ENCODE measurements at places on chromosomes 3 and 15.

DNA sequence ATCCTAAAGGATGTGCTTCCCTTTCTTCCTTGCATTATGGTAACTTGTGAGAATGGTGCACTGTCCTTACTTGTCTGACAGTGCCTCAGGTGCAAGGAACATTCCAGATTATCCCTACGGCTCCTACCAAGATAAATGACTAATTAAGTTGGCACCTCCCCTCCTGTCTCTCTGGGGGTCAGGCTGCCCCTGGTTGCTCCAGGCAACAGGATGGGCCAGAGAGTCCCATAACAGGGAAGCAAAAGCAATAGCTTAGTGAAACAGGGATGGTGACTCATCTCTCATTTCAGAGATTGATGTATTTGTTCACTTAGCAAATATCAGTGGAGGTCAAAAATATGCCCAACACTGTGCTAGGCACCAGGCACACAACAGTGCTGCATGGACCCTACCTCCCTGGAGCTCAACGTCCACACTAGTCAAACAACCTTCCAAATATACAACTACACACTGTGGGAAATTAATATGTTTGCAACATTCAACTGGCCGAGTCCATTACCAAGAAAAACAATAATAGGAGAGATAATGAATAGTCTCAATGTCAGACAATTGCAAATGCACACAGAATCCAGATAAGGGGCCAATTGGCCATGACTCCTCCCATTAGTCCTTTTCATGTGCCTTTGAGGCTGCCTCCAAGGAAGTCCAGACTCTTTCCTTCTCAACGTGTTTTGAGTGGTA lies 249.0 kb downstream of the TLE3 start:
- DNase-seq: no peak

- DNase-seq: no peak
Measured at GRCh38 chr3:130374908-130375307, 29.4 kb downstream of the COL6A5 start.

DNA sequence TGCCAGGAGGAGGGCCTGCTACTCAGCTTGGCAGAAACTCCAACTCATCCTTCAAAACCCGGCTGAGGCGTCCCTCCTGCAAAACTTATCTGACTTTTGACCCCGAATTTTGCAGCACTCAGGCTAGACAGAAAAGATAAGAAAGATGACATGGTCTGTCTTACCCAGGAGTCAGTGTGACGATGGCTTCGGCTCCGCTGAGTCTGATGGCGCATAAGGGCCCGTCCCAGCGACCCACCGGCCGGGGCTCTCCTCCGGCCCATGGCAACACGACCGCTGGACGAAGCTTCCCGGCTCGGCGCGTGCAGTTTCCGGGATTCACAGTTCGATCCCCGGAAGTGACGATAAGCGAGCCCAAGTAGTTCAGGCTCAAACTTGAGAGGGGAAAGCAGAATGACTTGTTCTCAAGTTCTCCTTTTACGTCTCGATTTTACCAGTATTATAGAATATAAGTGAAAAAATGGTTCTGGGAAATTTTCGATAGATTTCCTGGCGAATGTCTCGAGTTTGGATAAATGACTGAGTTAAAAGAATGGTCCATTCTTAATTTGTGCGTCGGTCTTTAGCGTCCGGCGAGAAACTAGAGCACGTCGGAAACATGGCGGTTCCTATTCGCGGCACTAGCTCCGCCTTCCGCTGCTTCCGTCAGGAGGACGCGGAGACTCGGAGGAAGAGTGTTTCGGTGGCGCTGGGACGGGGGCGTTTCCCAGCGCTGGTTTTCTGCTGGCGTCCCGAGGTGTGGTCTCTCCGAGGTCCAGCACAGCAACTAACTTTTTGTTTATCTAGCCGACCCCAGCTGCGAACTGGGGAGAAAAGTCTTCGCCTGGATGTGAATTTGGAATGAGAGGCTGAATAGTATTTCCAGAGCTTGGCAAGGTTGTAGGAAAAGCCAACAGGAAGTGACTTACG lies at the start of gene LSG1:
LSG1 (minus strand) TSS at position 292 of the 909 bp plus-strand sequence; CDS start at position 263, 29 bp downstream.
- peak; percentile 97 for DNase-seq

DNA sequence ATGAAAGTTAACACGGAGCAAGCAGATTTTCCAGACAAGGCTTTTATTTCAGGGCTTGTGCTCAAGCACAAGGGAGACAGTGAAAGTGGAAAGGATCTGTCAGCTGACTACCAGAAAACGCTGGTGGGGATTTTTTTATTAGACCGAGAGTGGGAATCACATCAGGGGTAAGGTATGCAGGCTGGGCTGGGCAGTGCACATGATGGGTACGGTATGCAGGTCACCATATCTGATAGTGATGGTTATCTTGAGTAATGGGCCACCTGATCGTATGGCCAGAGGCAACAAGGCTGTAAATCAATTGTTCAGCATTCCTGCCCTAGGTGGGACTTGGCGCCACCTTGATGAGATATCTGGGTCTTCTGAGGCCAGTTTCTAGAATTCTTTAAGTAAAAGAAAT lies 36.9 kb upstream of the PIAS1 start:
- DNase-seq: no peak

GRCh38 chr3:48747015-48747615 lies 30.1 kb upstream of the IP6K2 start:
- DNase-seq: no peak

GRCh38 chr15:62783303-62783957 lies 259.1 kb upstream of the TPM1 start:
- DNase-seq: no peak

DNA sequence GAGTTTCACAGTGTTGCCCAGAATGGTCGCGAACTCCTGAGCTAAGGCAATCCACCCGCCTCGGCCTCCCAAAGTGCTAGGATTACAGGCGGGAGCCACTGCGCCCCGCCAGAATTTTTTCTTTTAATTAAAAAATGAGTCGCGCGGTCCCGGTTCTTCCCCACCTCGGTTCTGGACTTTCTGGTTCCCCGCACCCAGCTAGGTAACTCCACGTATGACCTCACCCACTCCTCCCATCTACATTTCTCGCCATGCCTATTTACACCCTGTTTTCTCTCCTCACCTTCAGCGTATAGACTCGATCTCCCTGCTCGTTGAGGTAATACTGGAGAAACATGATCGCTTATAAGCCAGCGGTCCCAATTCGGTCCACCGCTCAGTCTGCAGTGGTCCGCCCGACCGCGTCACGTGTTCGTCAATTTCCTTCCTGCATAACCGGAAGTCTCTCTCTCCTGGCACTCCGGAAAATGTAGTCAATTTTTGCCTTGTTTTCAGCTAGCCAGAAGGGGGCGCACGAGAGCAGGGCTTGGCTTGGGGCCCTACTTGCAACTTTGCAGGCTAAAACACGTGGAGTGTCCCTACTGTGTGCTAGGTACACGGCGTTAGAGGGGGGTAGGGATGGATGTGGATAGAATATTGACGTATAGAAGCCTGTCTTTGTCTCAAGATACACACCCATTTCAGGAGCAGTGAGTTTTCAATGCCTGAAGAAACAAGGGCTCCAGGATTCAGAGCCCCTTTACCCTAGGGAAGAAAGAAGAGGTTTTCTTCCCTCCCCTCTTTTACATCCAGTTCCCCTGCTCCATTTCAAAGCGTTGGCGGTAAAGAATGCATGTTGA lies at the start of the genes NOP10 and NUTM1:
NOP10 (minus strand) TSS at position 400 of the 839 bp plus-strand sequence; CDS start at position 337, 63 bp downstream.
NUTM1 (plus strand) TSS at position 579 of the 839 bp plus-strand sequence. CDS start 382 bp downstream, outside the sequence.
- DNase-seq: peak; percentile 95

- DNase-seq: no peak
Measured at GRCh38 chr3:73029321-73029796, 32.1 kb upstream of the EBLN2 start.

DNA sequence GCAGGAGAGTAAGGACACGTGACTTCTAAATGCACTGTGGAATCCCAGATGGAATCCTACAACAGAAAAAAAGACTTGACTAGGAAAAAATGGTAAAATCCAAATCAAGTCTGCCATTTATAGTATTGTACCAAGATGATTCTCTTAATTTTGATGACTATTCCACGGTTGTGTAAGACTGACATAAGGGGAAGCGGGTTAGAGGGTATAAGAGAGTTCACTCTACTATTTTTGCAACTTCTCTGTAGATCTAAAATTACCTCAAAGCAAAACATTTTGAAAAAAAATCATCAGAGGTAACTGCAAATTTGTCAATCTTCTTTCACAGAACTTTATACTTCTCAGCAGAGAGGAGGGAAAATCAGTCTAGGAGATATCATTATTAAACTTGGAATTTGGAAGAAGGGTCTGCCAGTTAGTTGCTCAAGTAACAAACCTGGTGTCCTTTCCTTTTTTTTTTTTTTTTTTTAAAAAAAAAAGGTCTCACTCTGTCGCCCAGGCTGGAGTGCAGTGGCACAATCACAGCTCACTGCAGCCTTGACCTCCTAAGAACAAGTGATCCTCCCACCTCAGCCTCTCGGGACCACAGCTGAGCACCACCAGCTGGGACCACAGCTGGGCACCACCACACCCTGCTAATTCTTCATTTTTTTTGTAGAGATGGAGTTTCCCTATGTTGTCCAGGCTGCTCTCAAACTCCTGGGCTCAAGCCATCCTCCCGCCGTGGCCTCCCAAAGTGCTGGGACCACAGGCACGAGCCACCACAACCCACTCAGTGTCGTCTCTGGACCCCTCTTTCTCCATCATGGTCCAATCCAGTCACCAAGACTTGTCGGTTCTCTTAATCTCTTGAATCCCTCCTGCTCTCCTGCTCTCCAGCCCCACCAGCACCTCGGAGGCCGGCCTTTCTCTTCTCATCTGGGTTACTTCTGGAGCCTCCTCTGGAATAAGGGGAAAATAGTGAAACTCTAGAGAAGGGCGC lies 14.9 kb upstream of the HES1 start:
- DNase-seq: peak; percentile 78

DNA sequence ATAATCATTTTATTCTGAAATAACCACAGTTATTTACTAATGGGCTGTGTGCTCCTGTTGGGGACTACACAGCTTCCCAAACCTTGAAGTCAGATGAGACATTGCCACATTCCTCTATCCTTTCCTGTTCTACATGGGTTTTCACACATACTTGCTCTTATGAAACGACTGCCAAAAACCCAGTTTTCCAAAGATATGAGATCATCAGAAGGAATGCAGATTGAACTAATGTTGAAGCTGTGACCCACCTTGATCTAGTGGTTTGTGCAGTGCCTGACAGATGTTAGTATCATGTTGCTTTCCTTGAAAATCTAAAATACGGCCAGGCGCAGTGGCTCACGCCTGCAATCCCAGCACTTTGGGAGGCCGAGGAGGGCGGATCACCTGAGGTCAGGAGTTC lies 144.6 kb downstream of the VGLL4 start:
- DNase-seq: no peak

DNA sequence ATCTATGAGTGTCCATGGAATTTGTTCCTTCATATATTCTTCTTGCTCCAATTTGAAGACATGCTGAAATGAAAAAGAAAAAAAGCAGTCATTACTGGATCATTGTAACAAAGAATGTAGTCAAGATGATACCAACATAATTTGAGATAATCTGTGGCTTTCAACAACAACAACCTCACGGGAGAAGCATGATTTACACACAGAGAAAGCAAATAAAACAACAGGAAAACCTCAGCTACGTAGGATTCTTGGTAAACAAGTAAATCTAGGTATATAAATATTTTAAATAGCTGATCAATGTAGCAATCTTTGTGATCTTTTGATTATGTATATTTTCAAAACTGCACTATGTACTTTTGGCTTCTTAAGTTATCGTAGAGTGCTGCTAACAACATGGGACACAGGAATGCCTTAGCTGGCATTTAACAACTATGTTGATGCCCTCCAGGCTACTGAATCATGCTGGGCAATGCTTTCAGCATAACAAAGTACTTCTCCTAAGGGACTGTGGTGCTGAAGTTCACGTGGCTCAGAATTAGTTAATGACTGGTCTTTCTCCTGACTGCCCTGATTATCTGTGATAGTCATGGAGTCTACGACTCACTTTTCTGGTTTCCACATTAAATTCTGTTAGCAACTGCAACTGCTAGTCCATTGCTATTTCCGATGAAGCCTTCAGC lies 96.5 kb upstream of the MYO5C start:
- DNase-seq: no peak

DNA sequence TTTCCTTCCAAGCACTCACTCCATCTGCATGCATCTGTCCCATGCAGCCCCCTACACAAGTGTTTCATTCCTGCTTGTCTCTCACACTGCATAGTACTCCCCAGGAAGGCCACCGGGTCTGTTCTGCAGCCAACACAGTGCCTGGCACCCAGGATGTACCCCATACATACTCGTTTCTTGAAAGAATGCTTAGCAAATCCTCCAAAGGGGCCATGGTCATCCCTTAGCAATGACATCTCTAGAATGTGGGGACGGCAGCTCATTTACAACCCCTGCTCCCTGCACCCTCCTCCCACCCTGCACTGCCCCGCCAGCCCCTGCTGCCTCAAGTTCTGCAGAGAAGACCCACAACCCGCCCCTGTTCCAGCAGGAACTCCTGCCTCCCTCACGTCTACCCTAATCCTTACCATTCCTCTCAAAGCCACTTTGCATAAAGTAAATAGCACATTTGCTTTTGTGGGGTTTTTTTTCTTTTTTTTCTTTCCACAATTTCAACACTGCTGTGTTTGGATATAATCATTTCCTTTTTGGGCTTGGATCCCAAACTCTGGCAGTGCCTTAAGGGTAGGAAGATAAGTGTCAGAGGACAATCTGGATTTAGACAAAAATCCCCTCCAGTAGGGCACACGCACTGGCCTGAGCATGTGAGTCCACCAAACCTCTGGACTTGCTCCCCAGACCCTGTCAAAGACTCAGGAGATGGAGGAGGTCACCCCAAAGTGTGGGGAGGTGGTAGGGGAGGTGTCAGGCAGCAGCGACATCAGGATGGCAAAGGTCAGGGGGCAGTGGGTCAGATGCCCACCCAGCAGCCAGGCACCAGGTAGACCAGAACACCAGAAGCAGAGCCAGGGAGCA lies 68.4 kb downstream of the MEGF11 start:
- no peak for DNase-seq

- DNase-seq: no peak
Measured at GRCh38 chr15:55226127-55226526, 29.4 kb upstream of the RSL24D1 start.

- DNase-seq: no peak
Measured at GRCh38 chr3:11465744-11466616, 177.7 kb downstream of the VGLL4 start.

- DNase-seq: no peak
Measured at GRCh38 chr3:52221563-52222318, 3.7 kb downstream of the TLR9 start.

- DNase-seq: no peak
Measured at GRCh38 chr3:188772886-188773285, 398.9 kb upstream of the TPRG1 start.

- DNase-seq: peak; percentile 55
Measured at GRCh38 chr15:100922192-100923040, 3.3 kb downstream of the LRRK1 start.

DNA sequence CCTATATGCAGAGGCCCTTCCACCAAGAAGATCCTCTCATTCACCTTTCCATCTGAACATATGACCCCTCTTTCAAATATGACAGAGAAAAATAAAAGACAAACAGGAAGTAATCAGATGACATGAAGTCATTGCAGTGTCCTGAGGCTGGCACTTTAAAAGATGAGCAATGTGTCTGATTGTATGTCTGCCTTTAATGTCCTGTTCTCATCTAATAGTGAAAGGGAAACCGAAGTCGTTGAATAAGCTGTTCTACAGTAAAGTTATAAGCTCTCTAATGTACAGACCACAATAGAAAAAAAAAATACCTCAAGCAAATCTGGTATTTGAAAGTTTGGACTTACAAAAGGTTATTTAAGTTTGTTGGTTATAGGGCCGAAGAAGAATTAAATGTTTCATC lies 243.0 kb downstream of the CLSTN2 start:
- no peak for DNase-seq

GRCh38 chr15:66254089-66254950 lies 770 bp upstream of the MEGF11 start:
- DNase-seq: no peak
